ENCODE measurements at places on chromosomes 7 and 10.

- DNase-seq: no peak
Measured at GRCh38 chr7:140688341-140688740, 8.2 kb upstream of the NDUFB2 start.

DNA sequence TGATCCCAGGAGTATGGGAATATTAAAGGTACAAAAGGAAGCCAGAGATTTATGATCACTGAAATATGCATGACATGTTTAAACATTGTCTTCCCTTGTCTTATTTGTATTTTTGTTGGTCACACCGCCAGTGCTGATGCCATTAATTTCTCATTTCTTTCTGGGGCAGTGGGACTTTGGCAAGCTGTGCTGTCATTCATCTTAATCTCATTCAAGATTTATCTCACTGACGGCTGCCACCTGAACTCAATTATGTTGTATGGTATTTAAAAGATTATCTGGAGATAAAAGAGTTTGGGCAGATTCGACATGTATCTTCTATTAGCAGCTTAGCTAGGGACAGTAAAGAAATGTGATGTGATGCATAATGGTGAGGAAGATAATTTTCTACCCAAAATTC lies 284.9 kb upstream of the PLXDC2 start:
- no peak for DNase-seq

DNA sequence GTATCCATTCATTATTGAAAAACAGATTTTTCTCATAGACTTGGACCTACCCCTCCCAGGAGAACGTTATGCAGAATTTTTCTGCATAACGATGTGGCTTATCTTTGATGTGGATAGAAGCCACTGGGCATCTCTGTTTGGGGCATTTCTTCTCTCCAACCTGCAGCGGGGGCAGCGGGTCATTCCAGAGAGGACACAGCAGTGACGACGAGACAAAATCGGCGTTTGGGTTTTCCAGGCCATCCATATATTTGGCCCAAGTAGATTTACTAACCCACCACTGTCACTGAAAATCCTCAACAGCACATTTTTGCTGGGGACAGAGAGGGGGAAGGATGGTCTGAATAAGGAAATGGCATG lies 299.3 kb upstream of the PITRM1 start:
- no peak for DNase-seq

DNA sequence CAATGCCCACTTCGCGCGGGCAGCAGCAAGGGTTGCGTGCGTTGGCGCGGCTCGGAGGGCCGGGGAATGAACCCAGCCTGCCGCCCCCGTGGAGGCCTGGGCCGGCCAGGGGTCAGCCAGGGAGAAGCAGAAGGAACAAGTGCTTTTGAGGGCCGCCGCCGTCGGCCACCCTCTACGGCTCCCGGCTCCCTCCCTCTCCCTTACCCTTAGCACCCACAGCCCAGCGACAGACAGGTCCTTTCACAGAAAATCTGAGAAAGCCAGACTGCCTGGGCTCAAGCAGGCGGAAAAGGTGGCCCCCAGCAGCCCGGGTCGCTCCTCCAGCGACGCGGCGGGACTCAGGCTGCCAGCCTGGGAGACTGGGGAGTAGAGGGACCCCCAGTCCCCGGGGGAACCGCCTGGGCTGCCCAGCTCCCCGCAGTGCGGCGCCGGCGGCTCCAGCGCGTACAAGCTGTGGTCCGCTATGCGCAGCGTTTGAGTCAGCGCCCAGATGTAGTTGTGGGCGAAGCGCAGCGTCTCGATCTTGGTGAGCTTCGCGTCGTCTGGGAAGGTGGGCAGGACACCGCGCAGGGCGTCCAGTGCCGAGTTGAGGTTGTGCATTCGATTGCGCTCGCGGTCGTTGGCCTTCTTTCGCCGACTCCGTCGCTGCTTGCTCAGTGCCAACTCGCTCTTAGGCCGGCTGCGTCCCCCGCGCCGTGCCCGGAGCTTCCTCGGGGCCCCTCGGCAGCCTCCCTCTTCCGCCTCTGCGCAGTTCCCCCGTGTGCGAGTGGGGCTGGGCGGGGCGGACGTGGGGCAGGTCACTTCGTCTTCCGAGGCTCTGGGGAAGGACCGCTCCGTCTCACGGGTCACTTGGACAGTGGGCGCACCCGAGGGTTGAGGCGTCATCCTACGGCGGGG lies 815 bp downstream of the NEUROG3 start:
- DNase-seq: no peak

DNA sequence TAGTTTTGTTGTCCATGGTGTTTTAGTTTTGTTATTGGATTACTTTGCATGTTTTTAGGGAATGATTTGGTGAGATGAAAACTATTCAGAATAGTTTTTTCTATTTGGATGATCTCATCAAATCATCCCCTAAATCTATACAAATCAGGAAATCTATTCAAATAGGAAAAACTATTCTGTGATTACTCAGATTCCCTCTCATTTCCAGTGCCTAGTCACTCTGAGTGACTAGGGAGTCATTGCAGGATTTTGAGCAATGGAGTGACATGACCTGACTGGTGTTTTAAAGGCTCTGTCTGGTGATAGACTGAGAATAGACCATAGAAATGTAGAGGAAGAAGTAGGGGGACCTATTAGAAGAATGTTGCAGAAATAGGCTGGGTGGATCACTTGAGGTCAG lies 72.4 kb downstream of the TPST1 start:
- DNase-seq: no peak

- no peak for DNase-seq
Measured at GRCh38 chr10:128028508-128029289, 97.5 kb downstream of the MKI67 start.

- DNase-seq: no peak
Measured at GRCh38 chr10:111439034-111439842, 362.4 kb downstream of the ADRA2A start.

- no peak for DNase-seq
Measured at GRCh38 chr7:149285603-149286002, 23.6 kb downstream of the ZNF783 start.

DNA sequence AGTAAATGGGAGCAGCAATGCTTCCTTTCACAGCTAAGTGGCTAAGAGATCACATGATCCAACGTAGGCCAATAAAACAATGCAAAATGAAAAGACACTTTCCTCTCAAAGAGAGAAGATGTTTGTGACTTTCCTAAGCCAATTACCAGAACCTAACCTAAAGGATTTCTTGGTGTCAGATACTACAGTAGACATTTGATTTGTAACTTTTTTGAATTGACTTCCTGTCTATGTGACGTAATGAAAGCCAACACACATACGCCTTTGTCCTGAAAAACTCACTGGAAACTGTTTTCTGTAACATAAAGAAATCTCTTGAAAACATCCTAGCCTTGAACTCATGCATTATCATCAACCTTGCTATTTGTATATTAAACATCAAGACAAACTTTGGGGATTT lies 417.1 kb downstream of the GPAM start:
- DNase-seq: no peak

All from activated CD4-positive, alpha-beta T cell treated with anti-CD3 and anti-CD28 coated beads, Interleukin-2, Interleukin-4, amounts not matched to agents 100 ng/mL and 50 ng/mL, durations not matched to agents 16 hours and 8 hours (primary cell).